ENCODE measurements at places on chromosomes 3 and 15. TPM values are rescaled to one million over a fixed set of nuclear protein-coding genes. Genes with fewer than 3 reads are reported as not detected.

GRCh38 chr15:81379269-81379668 lies 5.3 kb upstream of the TMC3 start:
- no peaks in the 10 kb centered on the region for H3K36me3 ChIP-seq
- no peak for DNase-seq
- no peak overlapping the region for H3K4me3 ChIP-seq

DNA sequence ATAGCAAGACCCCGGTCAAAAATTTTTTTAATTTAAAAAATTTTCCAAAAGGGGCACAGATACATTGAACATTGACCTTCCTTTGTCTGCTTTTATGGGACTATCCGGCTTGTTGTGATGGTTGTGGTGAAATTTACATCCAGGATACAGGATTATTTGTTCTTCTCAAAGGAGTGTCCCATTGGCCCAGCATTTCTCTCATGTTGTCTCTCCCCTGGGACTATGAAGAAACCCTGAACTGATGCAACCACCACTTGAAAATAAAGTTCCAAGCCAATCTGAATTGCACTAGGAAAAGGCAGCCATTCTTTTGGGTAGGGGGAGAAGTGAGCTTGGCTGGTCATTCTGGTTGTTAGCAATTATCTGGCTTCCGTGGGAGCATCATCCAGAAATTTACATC lies 58.4 kb downstream of the PPARG start:
- H3K27me3 ChIP-seq: no peaks in the 10 kb centered on the region
- no peak overlapping the region for H3K27ac ChIP-seq
- H3K4me3 ChIP-seq: no peak overlapping the region
- H3K4me1 ChIP-seq: peaks cover 9% of the 10 kb centered on the region
- no peak for DNase-seq
- H3K36me3 ChIP-seq: no peaks in the 10 kb centered on the region

DNA sequence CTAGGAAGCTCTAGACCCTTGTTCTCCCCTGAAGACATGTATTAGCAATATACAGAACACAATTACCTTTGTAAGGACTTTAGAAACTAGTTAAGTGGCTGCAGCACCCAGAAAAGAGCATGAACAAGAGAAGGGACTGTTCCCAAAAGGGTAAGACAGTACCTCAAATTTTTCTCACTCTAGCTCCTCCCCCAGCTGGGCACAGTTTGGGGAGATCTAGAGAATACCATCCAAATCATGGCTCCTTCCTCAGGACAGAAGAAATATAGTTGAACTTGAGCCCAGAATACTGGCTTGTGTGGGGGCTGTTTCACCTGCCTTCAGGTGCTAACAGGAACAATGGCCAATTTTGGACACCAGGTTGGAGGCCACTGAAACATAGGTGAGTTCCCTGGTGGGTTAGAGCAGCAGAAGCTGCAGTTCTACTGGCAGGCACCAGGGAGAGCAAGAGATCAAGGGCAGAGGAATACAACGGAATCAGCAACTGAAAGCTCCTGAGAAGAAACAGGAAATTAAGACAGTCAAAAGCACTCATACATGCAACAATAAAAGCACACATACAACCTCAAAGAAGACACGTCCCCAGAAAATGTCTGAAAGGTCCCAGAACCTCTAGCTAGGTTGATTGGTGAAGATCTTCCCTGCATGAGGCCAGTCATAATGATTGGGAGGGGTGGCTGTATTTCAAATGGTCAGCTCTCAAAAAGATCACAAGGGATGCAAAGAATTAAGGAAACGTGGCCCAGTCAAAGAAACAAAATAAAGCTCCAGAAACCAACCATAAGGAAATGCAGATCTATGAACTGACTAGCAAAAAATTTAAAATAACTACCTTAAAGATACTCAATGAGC lies 104.9 kb upstream of the ASB14 start:
- DNase-seq: no peak
- H3K27me3 ChIP-seq: no peaks in the 10 kb centered on the region
- H3K27ac ChIP-seq: no peak overlapping the region
- peak overlapping the region; percentile 7 for H3K4me3 ChIP-seq

DNA sequence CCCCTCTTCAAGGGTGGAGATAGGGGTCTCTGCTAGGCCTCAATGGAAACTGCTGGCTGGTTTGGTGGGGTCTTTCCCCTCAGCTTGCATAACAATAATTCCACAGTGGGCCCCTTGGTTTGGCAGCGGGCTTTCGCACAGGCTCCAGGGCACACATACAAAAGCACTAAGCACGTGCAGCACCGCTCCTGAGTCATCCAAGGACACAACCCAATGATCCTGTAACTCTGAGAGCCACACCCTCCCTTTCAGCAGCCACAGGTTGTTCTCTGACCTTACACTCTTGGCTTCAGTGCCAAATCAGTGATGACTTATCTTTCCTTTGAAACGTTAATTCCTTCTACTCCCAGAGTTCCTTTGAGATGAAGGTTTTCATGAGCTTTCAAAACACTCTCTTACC lies 41.7 kb downstream of the DAPK2 start:
- DNase-seq: no peak
- H3K36me3 ChIP-seq: no peaks in the 10 kb centered on the region
- peaks cover 76% of the 10 kb centered on the region for H3K4me1 ChIP-seq
- no peaks in the 10 kb centered on the region for H3K27me3 ChIP-seq

- no peak for DNase-seq
- peaks cover 5% of the 10 kb centered on the region for H3K4me1 ChIP-seq
- no peak overlapping the region for H3K4me3 ChIP-seq
- H3K27ac ChIP-seq: peak overlapping the region; percentile 33
- no peaks in the 10 kb centered on the region for H3K36me3 ChIP-seq
Measured at GRCh38 chr3:78881501-78881900, 886.3 kb downstream of the ROBO1 start.

DNA sequence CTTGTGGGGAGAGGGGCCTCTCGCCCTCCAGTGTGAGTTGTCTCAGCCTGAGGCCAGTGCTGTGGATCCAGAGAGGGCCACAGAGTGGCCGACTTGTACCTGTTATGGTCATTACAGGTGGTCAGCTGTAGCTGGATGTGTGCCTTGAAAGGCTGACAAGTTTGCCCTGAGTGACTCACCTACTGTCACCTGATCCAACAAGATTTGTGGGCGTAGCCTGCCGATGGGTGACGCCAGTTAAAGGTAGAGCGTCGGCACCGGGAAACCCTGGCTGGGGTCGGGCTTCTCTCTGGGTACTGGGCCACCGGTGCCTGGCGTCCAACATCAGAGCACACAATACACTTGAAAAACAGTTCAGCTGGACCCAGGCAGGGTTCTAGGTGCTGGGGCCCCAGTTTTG lies 2.8 kb upstream of the ISG20 start:
- DNase-seq: no peak
- H3K27ac ChIP-seq: peak overlapping the region; percentile 71
- no peaks in the 10 kb centered on the region for H3K27me3 ChIP-seq
- H3K4me1 ChIP-seq: peaks cover 41% of the 10 kb centered on the region

GRCh38 chr3:181847276-181847675 lies 135.6 kb downstream of the SOX2 start:
- H3K4me1 ChIP-seq: no peaks in the 10 kb centered on the region
- H3K27ac ChIP-seq: no peak overlapping the region
- no peaks in the 10 kb centered on the region for H3K27me3 ChIP-seq
- no peaks in the 10 kb centered on the region for H3K36me3 ChIP-seq
- no peak overlapping the region for H3K4me3 ChIP-seq

GRCh38 chr15:91400481-91400880 lies 300.4 kb downstream of the SV2B start:
- no peak overlapping the region for H3K4me3 ChIP-seq
- DNase-seq: no peak
- no peaks in the 10 kb centered on the region for H3K27me3 ChIP-seq
- no peaks in the 10 kb centered on the region for H3K4me1 ChIP-seq
- H3K27ac ChIP-seq: no peak overlapping the region

DNA sequence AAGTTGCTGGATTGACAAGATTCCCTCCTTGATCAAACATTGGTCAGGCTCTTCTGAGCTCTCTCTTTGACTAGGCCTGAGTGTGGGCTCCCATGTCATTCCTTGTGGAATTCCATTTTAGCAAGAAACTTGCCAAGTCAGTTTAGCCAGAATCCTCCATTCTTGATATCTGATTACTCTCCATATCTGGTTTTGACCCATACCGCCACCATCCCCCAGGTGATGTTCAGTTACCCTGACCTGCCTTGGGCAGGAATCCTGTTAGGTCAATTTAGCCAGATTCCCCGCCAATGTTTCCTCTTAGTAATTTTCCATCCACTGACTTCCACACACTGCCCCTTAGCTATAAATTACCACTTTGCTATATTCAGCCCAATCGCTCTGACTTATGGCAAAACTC lies 1.0 kb upstream of the PCCB start:
- H3K4me1 ChIP-seq: peaks cover 19% of the 10 kb centered on the region
- H3K27me3 ChIP-seq: no peaks in the 10 kb centered on the region
- DNase-seq: no peak
- H3K4me3 ChIP-seq: no peak overlapping the region

DNA sequence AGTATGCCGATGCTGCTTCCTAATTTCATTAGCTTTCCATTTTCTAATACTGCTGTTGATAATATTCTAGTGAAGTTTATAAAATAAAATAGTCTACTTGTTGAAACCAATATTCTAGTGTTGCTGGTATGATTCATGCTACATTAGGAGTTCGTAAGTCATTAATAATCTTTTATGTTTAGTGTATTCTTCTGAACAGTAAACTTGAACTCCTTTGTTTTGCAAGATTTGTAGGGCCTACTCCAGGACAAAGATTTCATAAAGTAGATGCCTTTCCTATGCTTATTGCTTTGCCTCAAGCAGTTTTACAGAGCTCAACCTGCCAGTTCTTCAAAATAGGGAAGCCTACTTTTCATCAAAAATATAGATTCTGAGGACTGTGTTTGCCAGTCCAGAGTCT lies 111.5 kb downstream of the RSRC1 start:
- H3K36me3 ChIP-seq: peaks cover 3% of the 10 kb centered on the region
- DNase-seq: no peak
- H3K4me3 ChIP-seq: no peak overlapping the region
- H3K27me3 ChIP-seq: no peaks in the 10 kb centered on the region

NMNAT3 gene
- 25.3 TPM for total RNA-seq

GREM1 gene
- total RNA-seq: 1.4 TPM

CPLX3 gene
- total RNA-seq: not detected

NEDD4 gene
- total RNA-seq: 24.9 TPM
